M059J (cell line): ENCODE measurements at places on chromosomes 16 and 17. TPM values are rescaled to one million over a fixed set of nuclear protein-coding genes. Genes with fewer than 3 reads are reported as not detected.

CPNE7 gene
- 0.32 and 3.1 TPM in 2 replicates for total RNA-seq

CLDN9 gene
- not detected in 2 replicates for total RNA-seq

SRR gene
- 16.4 and 27.2 TPM in 2 replicates for total RNA-seq

SEZ6L2 gene
- 16.7 and 38.3 TPM in 2 replicates for total RNA-seq

EME1 gene
- 6.1 and 9.6 TPM in 2 replicates for total RNA-seq

ZDHHC1 gene
- 2.0 and 2.3 TPM in 2 replicates for total RNA-seq

ABCA8 gene
- not detected in 2 replicates for total RNA-seq

JPH3 gene
- total RNA-seq: 0.05 TPM in 1 of 2 replicates, not detected in the other

PDPR gene
- 8.4 and 15.9 TPM in 2 replicates for total RNA-seq

KREMEN2 gene
- 2.1 and 6.3 TPM in 2 replicates for total RNA-seq

DRC7 gene
- not detected in 2 replicates for total RNA-seq

WFIKKN1 gene
- 0.62 and 2.9 TPM in 2 replicates for total RNA-seq

SAMD14 gene
- total RNA-seq: 0.22 and 0.49 TPM in 2 replicates
